ENCODE measurements at places on chromosomes 5 and 9.
A peak's percentile ranks its signal among the peaks of the same experiment; 100 is the strongest.

GRCh38 chr5:167684251-167684650 lies 607.2 kb upstream of the WWC1 start:
- H3K27me3 ChIP-seq = no peaks in the 10 kb centered on the region
- H3K36me3 ChIP-seq = no peaks in the 10 kb centered on the region
- no peaks in the 10 kb centered on the region for H3K4me1 ChIP-seq
- H3K4me3 ChIP-seq = no peak overlapping the region
- no peak for DNase-seq

- DNase-seq = peak; percentile 26
- no peaks in the 10 kb centered on the region for H3K27me3 ChIP-seq
- H3K4me3 ChIP-seq = no peak overlapping the region
- H3K27ac ChIP-seq = no peak overlapping the region
- H3K4me1 ChIP-seq = peaks cover 13% of the 10 kb centered on the region
- no peaks in the 10 kb centered on the region for H3K36me3 ChIP-seq
Measured at GRCh38 chr9:112819635-112820496, 69.3 kb downstream of the SNX30 start.

DNA sequence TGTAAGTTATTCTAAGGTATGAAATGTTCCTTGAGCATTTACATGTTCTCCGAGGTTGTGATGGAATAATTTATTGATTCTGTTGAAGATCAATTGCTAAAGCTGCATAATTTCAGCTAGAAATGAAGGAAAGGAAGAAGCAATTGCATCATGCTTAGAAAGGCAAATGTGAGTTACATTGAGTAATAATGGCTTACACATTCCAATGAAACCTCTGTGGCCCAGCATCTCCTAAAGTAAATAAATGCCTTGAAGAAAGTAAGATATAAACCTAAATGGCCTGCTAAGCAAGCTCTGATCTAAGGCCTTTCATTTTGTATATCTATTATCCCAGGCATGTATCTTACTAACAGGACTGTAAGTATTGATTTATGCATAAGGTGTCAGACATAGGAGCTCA lies 677.3 kb upstream of the RGMB start:
- no peaks in the 10 kb centered on the region for H3K4me1 ChIP-seq
- no peak overlapping the region for H3K4me3 ChIP-seq
- H3K36me3 ChIP-seq = no peaks in the 10 kb centered on the region
- H3K27ac ChIP-seq = no peak overlapping the region

DNA sequence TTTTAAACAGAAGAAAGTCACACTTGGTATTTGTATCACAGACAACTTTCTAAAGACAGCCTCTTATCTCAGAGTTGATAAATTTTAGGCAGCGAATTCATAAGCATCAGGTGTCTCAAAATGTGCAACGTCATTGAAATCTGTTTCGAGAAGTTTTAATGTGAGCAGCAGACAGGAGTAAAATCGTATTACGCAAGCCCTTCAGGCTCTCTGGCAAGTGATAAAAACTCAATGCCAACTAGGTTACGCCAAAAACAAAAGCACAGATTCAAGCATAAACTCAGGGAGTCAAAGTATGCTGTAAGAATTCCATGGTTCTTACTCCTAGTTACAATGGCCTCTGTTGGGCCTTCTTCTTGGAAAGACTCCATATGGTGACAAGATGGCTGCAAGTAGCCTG lies 244.7 kb downstream of the SEMA5A start:
- H3K36me3 ChIP-seq = no peaks in the 10 kb centered on the region
- no peak for DNase-seq
- H3K27me3 ChIP-seq = no peaks in the 10 kb centered on the region
- no peak overlapping the region for H3K27ac ChIP-seq

GRCh38 chr5:109676920-109677319 lies 12.8 kb upstream of the MAN2A1 start:
- H3K27me3 ChIP-seq = peaks cover 3% of the 10 kb centered on the region
- H3K4me3 ChIP-seq = no peak overlapping the region
- H3K36me3 ChIP-seq = no peaks in the 10 kb centered on the region
- no peaks in the 10 kb centered on the region for H3K4me1 ChIP-seq
- H3K27ac ChIP-seq = no peak overlapping the region

DNA sequence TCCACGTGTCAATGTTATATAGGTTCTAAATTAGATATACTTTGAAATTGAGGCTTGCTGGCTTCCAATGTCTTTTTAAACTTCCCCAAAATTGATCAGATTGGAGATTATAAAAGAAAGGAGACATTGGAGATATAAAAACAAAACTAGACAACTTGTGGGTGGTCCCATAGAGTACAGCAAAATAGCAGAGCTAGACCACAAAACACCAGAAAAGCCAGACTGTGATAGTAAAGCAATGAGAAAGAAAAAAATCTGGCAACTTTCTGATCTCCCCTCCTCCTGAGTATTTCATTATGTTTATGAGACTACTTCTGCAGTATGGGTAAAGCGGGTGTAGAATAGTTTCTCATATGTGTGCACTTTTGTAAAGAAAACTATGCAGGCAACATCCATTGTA lies 713.8 kb upstream of the MEF2C start:
- H3K4me3 ChIP-seq = no peak overlapping the region
- H3K4me1 ChIP-seq = peaks cover 3% of the 10 kb centered on the region
- H3K36me3 ChIP-seq = no peaks in the 10 kb centered on the region

GRCh38 chr5:157528036-157528632 lies 47.4 kb downstream of the ADAM19 start:
- DNase-seq = no peak
- peaks cover 7% of the 10 kb centered on the region for H3K4me1 ChIP-seq
- no peak overlapping the region for H3K4me3 ChIP-seq

- DNase-seq = no peak
- no peaks in the 10 kb centered on the region for H3K36me3 ChIP-seq
- no peaks in the 10 kb centered on the region for H3K4me1 ChIP-seq
- no peak overlapping the region for H3K4me3 ChIP-seq
- no peak overlapping the region for H3K27ac ChIP-seq
- H3K27me3 ChIP-seq = no peaks in the 10 kb centered on the region
Measured at GRCh38 chr5:66406761-66407336, 189.3 kb upstream of the MAST4 start.

DNA sequence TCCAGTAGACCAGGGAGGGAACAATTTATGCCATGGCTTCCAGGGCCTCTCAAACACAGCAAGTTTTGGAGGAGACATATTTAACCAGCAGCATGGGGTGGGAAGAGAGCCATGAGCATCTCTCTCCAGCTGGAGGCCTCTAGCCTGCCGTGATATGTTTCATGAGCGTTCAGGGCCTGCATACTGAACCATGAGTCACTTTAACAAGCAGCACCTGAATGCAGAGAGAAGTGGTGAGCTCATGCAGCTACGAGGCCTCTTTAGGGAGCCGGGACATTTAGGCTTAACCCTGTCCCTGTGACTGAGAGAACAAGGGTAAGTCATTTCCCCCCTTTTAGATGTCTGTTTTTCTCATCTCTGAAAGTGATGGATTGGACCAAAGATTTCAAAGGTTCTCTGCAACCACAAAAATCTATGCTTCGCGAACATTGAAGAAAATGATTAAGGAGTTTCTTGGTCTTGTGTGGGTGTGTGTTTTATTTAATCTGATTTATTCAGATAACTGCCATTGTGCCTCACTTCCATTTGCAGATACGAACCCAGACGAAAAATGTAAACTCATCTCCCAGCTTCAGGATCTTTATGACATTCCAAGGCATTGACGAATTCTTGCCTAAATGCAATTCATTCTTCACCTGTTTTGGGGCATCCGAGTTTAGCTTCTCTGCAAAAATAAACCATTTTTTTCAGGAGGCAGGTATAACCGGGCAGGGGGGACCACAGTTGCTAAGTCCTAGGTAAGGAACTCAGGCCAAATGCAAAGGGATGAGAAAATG lies 157.0 kb downstream of the GABBR2 start:
- H3K27ac ChIP-seq = no peak overlapping the region
- no peaks in the 10 kb centered on the region for H3K27me3 ChIP-seq
- H3K36me3 ChIP-seq = no peaks in the 10 kb centered on the region
- DNase-seq = no peak
- H3K4me1 ChIP-seq = no peaks in the 10 kb centered on the region

GRCh38 chr9:107447834-107448233 lies 41.7 kb downstream of the KLF4 start:
- no peaks in the 10 kb centered on the region for H3K27me3 ChIP-seq
- no peak overlapping the region for H3K4me3 ChIP-seq
- DNase-seq = no peak
- H3K36me3 ChIP-seq = no peaks in the 10 kb centered on the region
- H3K27ac ChIP-seq = no peak overlapping the region

DNA sequence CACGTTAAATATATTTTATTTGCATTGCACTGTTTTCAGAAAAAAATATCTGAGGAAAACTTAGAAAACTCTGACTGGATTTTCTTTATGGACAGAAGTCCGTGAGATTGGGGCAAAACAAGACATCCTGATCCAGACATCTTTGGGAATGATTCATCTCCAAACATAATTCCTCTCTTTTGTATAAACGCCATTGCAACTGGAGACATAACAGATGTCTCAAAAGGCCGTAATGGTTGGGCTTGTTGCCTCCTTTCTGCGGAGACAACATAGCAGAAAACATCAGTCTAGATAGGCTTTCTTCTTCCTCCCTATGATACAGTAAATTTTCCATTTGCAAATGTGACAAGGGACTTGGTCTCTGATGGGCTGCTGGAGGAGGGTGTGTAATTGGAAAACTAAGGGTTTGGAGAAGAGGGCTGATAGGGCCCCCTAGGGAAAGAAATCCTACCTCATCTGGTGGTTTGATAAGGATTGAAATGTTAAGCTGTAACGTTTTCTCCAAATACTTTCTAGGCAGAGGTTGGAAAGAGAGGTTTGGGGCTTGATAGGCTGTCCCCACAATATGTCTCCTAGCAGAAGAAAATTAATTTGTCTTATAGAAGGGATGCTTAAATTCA lies 631.5 kb upstream of the ST8SIA4 start:
- H3K4me3 ChIP-seq = no peak overlapping the region
- no peak for DNase-seq
- no peaks in the 10 kb centered on the region for H3K36me3 ChIP-seq
- H3K27me3 ChIP-seq = no peaks in the 10 kb centered on the region
- no peaks in the 10 kb centered on the region for H3K4me1 ChIP-seq
- no peak overlapping the region for H3K27ac ChIP-seq

GRCh38 chr9:99221266-99221620 lies 499 bp downstream of the ALG2 start:
- no peaks in the 10 kb centered on the region for H3K36me3 ChIP-seq
- peak overlapping the region; percentile 99 for H3K27ac ChIP-seq
- H3K4me3 ChIP-seq = peak overlapping the region; percentile 97
- peaks cover 9% of the 10 kb centered on the region for H3K4me1 ChIP-seq

GRCh38 chr5:61482980-61483379 lies 150.9 kb downstream of the ZSWIM6 start:
- H3K36me3 ChIP-seq = no peaks in the 10 kb centered on the region
- DNase-seq = no peak
- no peaks in the 10 kb centered on the region for H3K27me3 ChIP-seq
- H3K4me1 ChIP-seq = no peaks in the 10 kb centered on the region
- H3K27ac ChIP-seq = no peak overlapping the region
- H3K4me3 ChIP-seq = no peak overlapping the region

DNA sequence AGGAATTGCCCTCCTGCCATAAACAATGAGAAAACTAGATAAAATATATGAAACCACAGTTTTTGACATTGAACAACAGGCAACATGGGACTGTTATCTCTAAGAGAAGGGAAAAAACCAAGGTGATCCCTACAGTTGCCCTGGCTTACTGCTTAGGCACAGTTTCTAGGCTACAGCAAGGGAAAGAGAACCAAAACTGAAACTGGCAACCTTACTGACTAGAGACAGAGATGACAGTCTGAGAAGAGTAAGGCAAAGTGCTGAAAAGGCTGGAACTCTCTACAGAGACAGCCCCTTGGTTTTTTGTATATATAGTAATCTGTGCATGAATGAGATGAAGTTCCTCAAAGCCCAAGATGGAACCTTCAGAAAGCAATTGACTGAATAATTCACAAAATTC lies 36.2 kb upstream of the REEP2 start:
- peaks cover 7% of the 10 kb centered on the region for H3K4me1 ChIP-seq
- H3K4me3 ChIP-seq = no peak overlapping the region
- no peak for DNase-seq

- H3K4me1 ChIP-seq = no peaks in the 10 kb centered on the region
- no peak overlapping the region for H3K4me3 ChIP-seq
- H3K27ac ChIP-seq = no peak overlapping the region
- H3K36me3 ChIP-seq = no peaks in the 10 kb centered on the region
Measured at GRCh38 chr5:98906756-98907355, 22.0 kb downstream of the CHD1 start.
